GOT3 (cell line): ENCODE measurements at places on chromosomes 4 and X.

DNA sequence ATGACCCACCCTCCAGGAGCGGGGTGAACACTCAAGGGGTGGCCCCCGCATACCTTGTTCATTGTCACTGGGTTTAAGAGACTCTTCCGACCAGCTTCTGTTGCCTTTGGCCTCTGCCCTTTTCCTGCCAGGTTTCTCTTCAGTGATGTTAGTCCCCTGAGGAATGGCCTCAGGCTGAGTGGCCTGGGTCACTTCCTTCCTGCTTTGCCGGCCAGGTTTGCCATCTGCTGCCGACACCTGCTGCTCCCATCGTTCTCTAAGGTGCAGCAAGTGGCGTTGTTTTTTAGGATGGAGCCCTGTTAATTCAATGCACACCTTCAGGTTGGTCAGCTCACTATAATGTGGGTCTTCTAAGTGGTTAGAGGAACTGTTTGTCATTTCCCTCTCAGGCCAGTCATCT is 34.2 kb downstream of the BCOR start:
- no peak for DNase-seq

- no peak for DNase-seq
These were observed 18.8 kb upstream of the TBC1D9 start for GRCh38 chr4:140774956-140775355.

DNA sequence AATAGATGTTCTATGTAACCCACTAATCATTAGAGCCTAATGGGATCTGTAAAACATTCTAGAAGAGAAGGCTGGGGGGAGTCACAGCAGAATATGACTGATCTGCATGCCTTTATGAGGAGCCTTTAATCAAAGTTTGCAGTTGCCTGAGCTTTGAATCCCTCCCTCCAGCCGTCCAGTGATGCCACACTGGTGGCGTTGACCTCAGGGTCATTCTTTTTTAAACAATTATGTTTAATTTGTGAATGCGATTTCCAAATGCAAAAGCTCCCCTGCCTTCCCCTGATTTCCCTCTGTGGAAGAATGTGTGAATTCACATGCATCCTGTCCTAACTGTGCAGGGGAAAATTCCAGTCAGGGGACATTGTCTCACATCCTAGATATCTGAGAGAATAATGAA is 199.7 kb upstream of the GPR101 start:
- no peak for DNase-seq

DNA sequence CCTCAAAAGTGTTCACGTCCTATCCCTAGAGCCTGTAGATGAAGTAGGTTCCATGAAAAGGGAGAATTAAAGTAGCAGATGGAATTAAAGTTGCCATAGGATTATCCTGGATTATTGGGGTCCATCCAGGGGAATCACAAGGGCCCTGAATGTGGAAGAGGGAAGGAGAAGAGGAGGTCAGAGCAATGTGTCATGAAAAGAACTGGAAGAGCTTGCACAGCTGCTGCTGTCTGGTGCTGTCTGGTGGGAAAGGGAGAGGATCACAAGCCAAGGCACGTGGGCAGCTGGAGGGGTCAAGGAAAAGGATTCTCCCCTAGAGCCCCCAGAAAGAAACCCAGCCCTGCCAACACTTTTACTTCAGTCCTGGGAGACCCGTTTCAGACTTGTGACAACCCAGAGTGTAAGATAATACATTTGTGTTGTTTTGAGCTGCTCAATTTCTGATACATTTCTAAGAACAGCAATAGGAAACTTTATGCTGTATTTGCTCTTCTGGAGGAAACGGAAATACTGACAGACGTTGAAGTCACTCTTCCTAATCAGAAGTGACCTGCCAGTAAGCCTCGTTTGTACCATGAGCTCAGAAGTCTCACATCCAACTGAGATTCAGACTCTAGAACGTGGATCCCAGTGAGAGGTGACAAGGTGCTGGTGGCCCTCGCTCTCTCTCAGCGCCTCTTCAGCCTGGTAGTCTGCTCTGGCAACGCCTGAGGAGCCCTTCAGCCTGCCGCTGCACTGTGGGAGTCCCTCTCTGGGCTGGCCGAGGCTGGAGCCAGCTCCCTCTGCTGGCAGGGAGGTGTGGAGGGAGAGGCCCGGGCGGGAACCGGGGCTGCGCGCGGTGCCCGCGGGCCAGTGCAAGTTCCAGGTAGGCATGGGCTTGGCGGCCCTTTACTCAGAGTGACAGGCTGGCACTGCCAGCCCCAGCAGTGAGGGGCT is 34.7 kb upstream of the ENPP6 start:
- DNase-seq, result no peak

DNA sequence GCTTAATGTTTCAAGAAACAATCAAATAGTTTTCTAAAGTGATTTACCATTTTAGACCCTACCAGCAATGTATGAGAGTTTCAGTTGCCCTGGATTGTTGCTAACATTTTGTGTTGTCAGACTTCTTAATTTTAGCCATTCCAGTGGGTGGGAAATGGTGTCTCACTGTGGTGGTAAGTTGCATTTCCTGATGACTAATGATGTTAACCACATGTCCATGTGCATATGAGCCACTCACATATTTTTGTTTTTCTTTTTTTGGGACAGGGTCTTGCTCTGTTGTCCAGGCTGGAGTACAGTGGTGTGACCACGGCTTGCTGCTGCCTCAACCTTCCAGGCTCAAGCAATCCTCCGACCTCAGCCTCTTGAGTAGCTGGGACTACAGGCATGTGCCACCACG is 48.3 kb downstream of the MED28 start:
- no peak for DNase-seq

DNA sequence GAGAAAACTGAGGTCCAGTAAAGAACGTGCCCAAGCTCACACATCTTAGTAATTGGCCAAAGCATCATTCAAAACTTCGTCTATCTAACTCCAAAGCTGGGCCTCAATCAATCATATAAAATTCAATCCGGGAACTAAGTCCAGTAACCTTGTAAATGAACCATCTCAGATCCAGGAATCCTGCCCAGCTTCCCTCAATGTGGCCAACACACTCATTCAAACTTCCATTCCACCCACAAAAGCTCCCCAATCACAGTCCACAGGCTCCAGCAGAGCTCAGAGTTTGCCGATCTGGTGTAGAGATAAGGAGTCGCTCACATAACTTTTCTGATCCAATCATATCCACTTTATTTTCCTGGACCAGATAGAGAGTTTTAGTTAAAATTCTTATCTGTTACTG is 144.8 kb downstream of the SPATA18 start:
- no peak for DNase-seq

- DNase-seq, result no peak
These were observed 1153.3 kb upstream of the PABPC4L start for GRCh38 chr4:135354876-135355275.

- DNase-seq, result no peak
These were observed 198.5 kb downstream of the PRDM5 start for GRCh38 chr4:120723986-120724385.

DNA sequence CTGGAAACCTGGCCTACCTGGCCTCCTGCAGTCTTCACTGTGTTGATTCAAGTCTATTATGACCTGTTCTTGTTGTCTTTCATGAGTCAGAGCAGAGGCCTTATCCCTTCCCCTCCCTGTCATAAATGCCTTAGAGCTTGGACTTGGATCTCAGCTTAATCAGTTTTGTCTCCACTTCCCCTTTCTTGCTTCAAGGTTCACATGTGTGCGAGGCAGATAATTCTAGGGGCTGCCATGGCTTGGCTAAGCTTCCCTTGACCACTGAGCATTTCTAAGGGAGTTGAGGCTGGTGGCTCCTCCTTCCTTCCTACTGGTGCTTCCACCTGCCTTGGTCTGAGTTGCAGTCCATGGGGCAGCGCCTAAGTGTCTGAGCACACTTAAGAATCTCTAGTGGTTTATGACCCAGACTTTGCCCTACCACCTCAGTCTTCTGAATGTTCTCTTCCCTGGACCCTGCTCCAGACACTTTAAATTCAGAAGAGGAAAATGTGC is 1.7 kb upstream of the HEPH start:
- no peak for DNase-seq

- no peak for DNase-seq
These were observed 22.8 kb downstream of the ELOVL6 start for GRCh38 chr4:110175634-110176033.

DNA sequence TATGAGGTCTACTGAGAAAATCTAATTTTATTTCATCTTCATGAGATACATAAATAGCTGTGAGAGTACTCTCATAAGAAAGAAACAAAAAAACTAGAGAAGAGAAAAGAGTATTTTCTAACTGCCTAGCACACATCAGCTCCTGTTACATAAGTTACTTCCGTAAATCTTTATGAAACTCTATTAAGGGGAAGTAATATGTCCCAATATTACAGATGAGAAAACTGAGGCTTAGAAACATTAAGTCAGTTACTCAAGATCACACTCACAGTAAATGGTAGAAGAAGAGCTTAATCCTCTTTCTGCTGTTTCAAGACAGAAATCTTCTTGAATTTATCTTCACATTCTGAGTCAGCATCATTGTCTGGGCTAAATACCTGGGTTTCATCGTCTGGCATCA is 164.1 kb downstream of the DTHD1 start:
- DNase-seq, result no peak

GRCh38 chr4:171441300-171441941 is 371.8 kb upstream of the GALNTL6 start:
- DNase-seq, result no peak

GRCh38 chr4:137852326-137852725 is 320.0 kb upstream of the PCDH18 start:
- DNase-seq, result no peak

GRCh38 chr4:182560358-182560757 is 317.2 kb downstream of the TENM3 start:
- no peak for DNase-seq

- no peak for DNase-seq
These were observed 43.8 kb upstream of the GPR173 start for GRCh38 chrX:53004811-53005210.

- DNase-seq, result no peak
These were observed 41.1 kb downstream of the LIMCH1 start for GRCh38 chr4:41579043-41579442.

GRCh38 chrX:79094075-79094832 is 50.2 kb upstream of the GPR174 start:
- no peak for DNase-seq

- peak; percentile 2 for DNase-seq
These were observed at the start of gene EREG for GRCh38 chr4:74364652-74365491. EREG (plus strand) TSS chr4:74365145; CDS start chr4:74365309, 164 bp downstream.

GRCh38 chrX:93120805-93121204 is 552.6 kb downstream of the NAP1L3 start:
- DNase-seq, result no peak

- DNase-seq, result no peak
These were observed 903.4 kb downstream of the TECRL start for GRCh38 chr4:63505714-63506460.

GRCh38 chr4:52028970-52029369 is 8.8 kb upstream of the LRRC66 start:
- DNase-seq, result no peak

DNA sequence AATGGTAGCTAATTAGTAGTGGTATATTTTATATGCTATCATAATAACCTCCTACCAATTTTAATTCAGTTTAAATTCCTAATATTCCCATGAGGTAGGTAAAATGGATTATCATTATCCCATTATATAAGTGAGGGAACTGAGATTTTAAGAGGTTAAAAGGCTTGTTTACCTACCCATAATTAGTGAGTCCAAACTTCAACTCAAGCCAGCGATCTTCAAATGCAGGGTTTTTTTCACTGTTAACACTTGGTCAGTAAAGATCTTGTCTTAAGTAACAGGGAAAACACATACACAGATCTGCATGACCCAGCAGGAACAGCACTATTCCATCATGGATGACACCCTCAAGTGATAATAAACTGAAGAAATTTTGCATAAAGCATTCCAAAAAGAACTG is 31.3 kb downstream of the FABP2 start:
- no peak for DNase-seq

- DNase-seq, result no peak
These were observed 116.7 kb upstream of the CXCL13 start for GRCh38 chr4:77488882-77489281.

GRCh38 chr4:129429581-129430320 is 333.8 kb downstream of the C4orf33 start:
- DNase-seq, result no peak

GRCh38 chrX:24292353-24292752 is 21.5 kb downstream of the SUPT20HL2 start:
- no peak for DNase-seq

DNA sequence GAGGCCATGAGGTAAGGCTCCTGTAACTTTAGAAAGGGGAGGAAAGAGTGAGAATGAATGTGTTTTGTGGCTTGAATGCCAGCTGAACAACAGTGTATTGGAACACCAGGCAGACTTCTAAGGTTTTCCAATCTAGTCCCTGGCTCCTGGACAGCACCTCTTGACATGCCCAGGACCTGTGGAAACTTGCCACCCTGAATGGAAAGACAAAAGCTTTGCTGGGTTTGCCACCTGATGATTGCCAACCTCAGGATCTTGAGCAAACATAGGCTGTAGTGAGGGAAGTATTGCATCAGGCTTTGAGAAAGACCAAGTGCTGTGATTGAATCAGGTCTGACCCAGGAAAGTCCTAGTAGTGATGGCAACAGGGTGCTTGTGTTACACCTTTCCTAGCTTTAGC is 1393.1 kb upstream of the DIAPH2 start:
- DNase-seq, result no peak

GRCh38 chr4:5391492-5391891 is 316.9 kb downstream of the EVC2 start:
- DNase-seq, result no peak

DNA sequence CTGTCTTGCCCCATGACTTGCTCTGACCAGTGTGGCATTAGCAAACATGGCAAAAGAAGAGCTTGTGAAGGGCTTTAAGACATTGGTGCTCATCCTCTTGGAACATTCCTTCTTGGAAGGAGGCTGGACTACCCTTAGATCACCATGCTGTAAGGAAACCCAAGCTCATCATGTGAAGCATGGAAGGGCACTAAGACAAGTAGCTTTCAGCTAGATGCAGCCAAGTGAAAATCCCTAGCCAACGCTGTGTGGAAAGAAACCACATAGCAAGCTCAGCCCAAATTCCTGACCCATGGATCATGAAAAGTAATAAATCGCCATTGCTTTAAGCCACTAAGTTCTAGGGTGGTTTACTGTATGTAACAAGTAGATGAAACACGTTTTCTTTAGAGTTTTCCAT is 12.4 kb upstream of the PACRGL start:
- no peak for DNase-seq

- no peak for DNase-seq
These were observed 171.4 kb upstream of the ANXA3 start for GRCh38 chr4:78379991-78380729.

GRCh38 chrX:33415459-33415858 is 204.1 kb upstream of the DMD start:
- no peak for DNase-seq

- DNase-seq, result no peak
These were observed 32.6 kb upstream of the MSMO1 start for GRCh38 chr4:165294907-165295306.

DNA sequence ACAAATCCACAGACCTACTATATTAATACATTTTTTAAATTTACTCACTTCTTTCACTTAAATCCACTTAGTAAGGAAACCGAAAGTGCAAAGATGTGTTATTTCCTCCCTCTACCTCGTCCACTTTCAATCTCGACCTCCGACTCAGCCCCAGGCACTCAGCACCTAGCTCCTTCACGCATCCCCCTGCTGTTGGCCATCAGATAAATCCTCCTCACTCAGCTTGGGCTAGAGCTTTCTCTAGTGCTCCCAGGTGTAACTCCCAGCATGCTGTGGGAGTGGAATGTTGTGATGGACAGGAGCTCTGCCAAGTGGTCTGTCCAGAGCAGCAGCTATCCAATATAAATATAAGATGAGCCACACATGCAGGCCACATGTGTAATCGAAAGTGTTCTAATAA is 26.7 kb upstream of the TEC start:
- DNase-seq, result no peak

- DNase-seq, result no peak
These were observed 1.7 kb upstream of the MTNR1A start for GRCh38 chr4:186557061-186557460.
